ENCODE measurements at places on chromosomes 6 and 20.

DNA sequence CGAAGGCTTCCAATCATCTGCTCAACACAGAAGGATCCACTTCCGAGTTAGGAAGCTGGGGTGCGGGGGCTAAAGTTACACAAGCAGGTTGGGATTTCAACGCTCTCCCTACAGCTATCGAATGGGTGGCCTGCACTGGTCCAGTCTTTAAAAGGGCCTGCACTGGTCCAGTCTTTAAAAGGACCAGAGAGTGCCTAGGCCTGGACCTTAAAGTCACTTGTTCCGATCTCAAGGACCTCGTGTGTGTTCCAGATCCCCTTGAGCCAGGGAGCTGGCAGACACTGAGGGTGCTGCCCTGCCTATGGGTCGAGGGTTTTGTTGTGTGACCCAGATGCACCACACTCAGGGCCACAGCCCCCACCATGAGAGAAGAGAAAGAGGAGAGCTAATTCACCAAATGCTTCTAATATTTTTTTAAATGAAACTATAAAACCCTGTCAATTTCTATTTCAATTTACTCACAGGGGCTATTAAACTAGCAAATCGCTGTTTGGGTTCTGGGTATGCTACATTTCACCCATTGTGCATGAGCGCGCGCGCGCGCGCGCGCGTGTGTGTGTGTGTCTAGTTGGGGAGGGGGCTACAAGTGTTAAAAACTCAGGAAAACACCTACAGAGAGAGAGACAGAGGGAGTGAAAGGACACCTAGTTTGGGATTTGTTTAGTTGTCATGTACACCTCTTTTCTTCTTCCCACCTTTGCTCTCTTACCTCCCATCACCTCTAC is 7.5 kb downstream of the TFAP2B start:
- DNase-seq = no peak

DNA sequence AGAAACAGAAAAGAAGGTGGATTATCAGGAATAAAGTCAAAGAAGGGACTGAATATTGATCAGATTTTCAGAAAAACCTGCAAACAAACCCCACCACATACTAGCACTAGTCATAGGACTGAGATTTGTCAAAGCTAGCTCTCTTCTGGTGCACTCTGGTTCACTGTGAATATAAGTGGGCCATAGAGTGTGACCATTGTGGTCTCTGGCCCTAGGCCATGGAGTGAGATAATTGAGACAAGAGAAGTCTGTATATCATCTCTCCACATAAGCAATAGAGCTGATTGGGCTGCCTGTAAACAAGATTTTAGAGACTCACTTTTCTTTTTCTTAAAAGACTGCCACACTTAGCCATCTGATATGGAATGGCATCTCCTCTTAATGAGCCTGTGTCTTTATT is 247.2 kb downstream of the LAMA2 start:
- no peak for DNase-seq

GRCh38 chr20:46020555-46020954 is 8.5 kb upstream of the SLC12A5 start:
- no peak for DNase-seq

DNA sequence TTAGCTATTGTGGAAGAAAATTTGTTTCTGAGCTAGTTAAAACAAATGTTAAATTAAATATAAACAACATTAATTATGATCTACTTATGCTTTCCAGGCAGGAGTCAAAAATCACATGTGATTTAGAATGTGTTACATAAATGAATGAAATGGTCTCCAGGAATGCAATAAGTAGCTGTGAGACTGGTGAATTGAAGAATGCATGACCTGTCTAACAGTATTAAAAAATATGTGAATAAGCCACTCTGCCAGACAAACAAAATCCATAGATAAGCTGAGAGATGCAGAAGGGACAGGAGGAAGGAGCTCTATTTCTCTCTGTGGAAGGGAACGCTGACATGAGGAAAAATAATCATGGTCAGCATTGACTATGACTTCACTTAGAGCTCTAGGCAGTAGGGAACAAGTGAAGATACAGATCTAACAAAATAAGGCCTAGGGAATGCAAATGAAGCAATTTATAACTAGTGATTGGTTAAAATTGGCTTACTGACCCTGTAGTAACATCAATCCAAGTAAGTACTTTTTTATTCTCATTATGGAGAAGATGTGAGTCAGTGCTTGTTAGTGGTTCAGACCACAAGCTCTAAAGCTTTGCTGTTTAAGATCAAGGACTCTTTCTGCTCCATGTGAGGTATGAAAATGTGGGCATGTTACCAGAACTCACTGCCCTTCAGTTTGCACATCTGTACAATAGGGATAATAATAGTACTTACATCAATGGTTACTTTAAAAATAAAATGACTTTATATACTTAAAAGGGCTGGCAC is 432.6 kb downstream of the MMUT start:
- no peak for DNase-seq

GRCh38 chr20:32907886-32908285 is 49.2 kb downstream of the EFCAB8 start:
- no peak for DNase-seq

DNA sequence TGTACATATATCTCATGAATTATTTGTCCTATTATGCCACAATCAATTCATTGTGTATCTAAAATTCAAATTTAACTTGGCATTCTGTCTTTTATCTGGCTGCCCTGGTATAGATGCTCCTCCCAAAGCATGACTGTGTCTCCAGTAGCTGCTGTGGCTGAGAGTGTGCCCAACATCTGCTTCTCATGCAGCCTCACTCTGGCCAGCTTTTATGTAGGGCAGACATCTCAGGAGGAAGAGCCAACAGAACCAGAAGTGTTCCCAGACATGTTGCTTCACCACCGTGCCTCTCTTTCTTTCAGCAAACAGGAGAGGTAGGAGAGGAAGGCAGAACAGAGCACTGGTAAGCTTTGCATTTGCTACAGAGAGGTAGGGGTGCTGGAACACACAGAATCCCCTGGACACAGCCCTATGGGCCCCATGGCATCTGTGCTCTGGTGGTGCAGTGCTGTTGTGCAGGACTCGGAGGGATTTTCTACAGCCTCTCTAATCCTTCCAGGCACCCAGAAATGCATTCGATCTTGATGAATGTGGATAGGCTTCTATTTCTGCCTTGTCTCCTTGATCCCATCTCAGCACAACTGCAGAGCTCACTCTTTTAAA is 637.1 kb downstream of the UTRN start:
- peak; percentile 75 for DNase-seq

DNA sequence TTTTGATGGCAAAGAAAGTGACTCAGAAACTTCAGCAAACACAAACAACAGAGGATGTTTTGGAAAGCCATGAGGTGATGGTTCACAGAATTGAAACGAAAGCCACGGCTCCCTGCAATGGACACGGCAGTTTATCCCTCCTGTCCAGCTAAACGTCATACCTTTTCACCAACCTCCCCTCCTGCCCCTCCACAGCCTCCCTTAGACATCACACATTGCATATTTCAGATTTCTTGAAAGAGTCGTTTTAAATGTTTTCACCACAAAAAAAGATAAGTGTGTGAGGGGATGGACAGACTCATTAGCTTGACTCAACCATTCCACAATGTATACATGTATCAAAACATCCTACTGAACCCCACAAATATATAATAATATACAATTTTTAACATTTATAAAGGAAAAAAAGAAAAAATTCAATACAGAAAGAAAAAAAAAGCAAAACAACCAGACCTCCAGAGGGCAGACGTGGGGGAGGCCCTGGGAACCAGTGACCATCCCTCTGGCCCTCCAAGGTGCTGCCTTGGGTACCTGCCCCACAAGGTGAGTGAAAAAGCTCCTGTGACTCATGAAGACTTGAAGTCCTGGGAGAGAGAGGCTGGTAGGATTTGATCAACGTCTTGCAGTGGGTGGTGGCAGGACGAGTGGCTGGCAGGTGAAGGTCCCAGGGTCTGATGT is 117.2 kb upstream of the THBS2 start:
- no peak for DNase-seq

- DNase-seq = no peak
Observed at GRCh38 chr20:2261629-2262028, 34.2 kb upstream of the TGM3 start.

DNA sequence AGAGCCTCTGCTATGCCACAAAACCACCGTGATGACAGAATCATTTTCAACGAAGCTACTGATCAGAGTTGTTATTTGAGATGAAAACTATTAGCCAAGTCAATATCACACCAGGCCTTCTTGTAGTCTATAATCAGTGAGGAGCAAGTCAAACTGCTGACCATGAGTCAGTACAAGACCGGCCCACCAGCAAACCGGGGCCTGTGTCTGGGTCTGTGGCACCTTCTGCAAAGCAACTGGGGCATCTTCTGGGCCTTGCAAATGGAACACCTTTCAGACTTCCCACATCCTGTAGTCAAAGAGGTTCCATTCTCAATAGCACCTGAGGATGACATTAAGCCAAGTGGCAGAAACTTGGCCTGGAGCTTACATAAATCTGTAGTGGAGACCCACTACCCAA is 38.5 kb downstream of the CPXM1 start:
- DNase-seq = no peak

DNA sequence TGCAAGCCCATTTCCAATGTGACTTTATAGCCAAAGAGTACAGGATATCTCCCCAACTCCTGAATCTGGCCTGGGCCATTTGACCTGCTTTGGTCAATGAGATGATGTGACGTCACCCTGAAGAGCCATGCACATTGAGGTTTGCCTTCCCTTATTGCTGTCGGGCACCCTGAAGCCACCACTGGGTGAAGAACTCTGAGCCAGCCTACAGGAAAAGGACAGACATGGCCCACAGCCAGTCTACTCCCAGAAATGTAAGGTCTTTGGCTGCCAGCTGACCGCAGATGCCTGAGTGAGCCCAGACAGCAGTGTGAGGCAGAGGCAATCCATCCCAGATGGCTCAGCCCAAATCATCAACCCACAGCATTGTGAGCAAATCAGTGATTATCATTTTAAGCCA is 3.7 kb upstream of the SYNDIG1 start:
- DNase-seq = peak; percentile 48

- no peak for DNase-seq
Observed at GRCh38 chr20:25535762-25536161, 49.6 kb downstream of the NINL start.

DNA sequence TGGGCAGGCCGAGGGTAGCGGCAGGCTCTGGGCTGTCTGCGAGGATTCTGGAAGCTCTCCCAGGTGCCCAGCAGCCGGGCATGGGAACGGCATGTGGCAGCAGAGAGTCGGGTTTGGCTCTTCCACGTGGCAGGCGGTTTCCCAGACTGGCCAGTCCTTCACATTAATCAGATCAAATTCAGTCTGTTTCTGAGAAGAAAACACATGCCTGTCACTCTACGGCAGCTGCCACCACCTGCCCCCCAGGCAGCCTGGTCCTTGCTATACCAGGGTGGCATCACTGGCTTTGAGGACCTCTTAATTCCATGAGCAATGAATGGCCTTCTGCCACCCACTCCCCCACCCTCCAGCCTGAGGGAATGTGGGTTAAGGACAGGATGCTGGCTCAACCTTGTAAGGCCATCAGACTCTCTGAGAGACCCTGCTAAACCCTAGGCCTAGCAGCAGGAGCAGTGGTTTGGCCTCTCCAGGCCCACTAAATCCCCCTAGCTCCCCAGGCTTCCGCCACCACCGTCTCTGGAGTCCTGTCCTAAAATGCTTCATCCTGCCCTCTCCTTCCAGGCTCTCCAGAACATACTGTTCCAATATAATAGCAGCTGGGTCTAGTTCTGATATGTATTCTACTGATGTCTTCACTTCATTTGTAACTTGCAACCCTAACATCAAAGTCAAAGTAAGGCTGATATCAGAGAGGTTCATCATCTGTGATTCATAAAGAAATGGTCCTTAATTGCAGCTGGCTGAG is 47.8 kb downstream of the PLCG1 start:
- no peak for DNase-seq

GRCh38 chr6:108798670-108799353 is 49.4 kb upstream of the ARMC2 start:
- DNase-seq = peak; percentile 82

GRCh38 chr6:84167457-84167856 is 60.0 kb downstream of the CEP162 start:
- DNase-seq = no peak

- DNase-seq = peak; percentile 48
Observed at GRCh38 chr20:1833728-1834726, 61.2 kb upstream of the SIRPA start.

DNA sequence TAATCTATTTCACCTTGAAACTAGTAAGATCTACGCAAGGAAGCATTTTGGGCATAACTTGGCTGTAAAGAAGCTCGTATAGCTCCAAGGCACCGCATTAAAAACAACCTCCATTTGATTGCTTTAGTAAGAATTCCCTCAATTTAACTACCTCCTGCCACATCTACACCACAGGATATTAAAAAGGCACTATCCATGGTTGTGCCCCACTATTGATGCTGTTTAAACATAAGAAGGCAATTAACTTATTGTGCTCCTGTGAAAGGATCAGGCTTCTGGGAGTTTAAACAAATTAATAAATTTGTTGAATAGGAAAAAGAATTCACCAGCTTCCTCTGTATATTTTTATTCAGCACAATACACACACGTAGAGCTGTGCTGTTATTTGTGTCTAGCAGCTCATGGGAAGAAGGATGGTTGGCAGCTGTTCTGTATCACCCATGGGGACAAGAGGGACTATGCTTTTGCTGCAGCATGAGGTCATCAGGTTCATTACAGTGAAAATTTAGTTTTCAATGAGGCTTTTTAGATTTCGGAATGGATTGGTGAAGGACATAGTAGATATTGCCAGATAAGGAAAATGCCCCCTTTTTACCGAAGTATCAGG is 513.3 kb downstream of the HAO1 start:
- no peak for DNase-seq

DNA sequence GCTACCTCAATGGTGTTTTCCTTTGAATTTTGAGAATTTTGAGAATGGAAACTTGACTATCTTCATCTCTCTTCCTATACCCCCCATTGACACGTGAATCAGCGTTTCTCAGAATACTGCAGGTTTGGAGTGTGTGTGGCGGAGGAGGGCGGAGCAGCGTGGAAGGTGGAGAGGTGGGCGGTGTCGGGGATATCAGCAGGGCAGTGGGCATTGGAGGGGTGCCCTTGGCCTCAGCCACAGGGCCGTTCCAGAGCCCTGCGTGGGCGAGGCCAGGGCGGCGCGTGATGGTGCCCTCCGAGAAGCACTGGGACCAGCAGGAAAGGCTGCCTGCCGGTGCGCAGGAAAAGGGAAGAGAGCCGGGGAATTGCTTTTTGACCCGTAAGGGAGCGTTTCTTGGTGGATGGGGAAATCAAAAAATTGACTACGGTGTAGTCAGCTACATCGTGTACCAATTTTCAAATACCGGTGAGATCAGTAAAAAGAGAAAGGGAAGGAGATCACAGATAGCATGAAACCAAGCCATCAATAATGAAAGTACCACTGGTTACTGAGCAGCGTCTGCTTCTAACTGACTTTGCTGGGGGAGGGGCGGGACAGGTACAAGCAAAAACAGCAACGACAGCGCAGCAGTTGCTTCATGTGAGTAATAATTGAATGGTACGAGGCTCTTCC is 82.7 kb upstream of the DUSP22 start:
- DNase-seq = no peak

DNA sequence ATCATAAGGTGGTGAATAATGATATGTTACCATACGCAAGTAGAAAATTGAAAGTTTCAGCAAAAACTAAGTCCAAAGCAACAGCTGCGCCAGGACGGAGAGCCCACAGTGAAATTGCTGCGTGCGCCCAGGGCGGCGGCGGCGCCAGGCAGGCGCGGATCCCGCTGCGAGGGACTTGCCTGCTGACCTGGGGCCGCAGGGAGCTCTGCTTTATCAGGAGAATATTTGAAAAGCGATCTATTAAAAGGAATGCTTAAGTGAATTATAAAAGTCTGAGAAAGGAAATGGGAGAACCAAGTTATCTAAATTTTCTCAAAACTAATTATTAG is 85.4 kb downstream of the THBS2 start:
- DNase-seq = no peak
